ENCODE measurements at places on chromosomes 16 and 17. TPM values are rescaled to one million over a fixed set of nuclear protein-coding genes. Genes with fewer than 3 reads are reported as not detected.

GRCh38 chr17:45132572-45133463 is 503 bp upstream of the PLCD3 start:
- DNase-seq, result peak; percentile 84

- DNase-seq, result no peak
Observed at GRCh38 chr17:796609-797008, 14.5 kb downstream of the MRM3 start.

- no peak for DNase-seq
Observed at GRCh38 chr16:19876501-19877059, 8.1 kb downstream of the GPRC5B start.

TPSG1 gene
- total RNA-seq, result 0.15 TPM

DNA sequence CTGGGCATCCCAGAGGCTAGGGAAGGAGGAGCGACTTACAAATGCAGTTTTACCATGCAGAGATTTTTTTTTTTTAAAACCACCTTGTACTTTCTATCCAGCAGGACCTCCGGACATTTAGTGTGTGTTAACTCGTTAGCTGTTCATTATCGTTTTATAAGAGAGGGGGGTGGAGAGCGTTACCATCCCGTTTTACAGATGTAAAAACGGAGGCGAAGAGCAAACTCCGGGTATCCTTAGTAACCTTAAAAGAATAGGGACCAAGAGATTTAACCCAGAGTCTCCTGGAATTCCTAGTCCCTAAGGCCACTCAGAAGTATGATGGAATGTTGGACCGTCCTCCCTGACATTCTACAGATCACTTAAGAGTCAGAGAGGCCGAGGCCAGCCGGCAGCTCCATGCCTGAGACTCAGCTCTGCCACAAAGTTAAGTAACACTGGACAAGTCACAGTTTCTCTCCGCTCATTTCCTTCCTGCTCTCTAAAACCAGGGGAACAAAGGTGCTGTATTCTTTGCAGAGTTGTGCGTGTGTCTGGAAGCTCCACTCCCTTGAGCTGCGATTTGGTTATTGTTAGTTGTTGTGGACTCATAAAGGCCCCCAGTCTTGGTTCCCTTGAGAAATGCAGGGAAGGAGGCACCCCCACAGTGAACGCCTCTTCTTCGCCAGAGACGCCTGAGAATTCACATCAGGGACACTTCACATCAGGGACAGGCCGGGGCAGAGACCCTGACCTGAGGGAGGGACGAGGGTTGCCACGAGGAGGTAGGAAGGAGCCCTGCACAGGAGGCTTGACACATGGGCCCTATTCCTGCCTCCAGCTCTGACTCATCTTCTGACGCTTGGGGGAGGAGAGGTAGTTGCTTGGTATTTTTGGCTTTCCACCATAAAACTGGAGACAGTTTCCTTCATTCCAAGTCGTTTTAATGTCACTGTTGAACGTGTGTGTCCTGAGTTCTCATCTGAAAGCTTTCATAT is 1.2 kb downstream of the DUSP14 start:
- no peak for DNase-seq

GRCh38 chr16:21989133-21989532 is 11.8 kb downstream of the PDZD9 start:
- DNase-seq, result no peak

- peak; percentile 23 for DNase-seq
Observed at GRCh38 chr16:49594685-49595498, 221.3 kb downstream of the C16orf78 start.

Measured in left lobe of liver (tissue), 2 donors.